CD4-positive, alpha-beta T cell treated with Interleukin-4 for 4 hours (primary cell): ENCODE measurements at places on chromosomes 6 and 20.

DNA sequence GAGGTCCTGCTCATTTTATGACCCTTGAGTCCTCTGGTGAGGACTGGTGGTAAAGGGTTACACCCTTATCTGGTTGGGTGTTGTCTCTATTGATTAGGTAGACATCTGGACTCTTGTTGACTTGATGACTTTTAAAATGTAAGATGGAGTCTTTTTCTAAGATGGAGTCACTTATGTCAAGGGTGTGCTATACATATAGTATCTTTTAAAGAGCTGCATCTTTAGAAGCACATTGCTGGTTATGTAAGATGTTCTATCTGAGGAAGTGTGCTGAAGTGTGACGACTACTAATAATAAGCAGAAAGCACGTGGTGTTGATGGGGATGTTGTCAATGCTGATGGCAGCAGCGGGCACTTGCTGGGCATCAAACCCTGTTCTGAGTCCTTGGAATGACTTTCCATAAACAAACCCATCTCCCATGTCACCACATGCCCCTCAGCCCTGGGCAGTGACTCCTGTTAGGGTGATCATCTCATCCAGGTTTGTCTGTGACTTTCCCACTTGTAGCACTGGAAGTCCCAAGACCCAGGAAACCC, 229.6 kb downstream of the EYA2 start:
- no peak for DNase-seq

DNA sequence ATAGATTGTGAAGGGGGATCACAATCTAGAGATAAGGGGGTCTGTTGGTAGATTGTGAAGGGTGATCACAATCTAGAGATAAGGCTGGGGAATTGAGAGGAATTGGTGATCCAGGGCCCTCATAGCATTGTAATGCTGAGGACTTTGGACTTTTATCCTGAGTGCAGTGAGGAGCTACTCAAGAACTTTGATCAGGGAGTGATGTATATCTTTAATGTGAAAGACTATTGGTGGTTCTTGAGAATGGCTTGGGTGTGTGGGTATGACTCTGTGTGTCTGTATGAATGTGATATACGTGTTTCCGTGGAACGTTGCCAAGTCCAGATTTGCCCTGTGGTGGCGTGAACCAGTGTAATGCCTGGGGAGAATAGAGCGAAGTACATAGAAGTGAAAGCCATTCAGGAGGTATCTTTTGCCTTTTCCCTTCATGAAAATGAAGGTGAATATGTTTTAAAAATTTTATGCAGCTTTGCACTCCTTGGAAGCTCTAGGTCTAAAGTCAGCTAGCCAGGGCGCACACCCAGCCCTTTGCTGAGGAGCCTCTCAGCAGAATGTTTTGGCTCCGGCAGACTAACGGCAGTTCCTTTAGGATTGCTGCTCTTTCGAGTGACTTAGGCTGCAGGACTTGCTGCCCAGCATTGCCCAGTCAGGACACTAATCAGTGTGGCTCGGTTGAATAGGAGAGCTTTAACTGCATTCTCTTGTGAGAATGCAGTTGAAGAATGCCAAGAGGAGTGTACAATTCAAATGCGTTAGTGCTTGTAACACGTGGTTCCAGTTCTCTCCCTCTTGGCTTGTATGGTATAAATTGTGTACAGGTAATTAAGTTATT, 3.5 kb downstream of the ZFAND3 start:
- peak; percentile 23 for DNase-seq

DNA sequence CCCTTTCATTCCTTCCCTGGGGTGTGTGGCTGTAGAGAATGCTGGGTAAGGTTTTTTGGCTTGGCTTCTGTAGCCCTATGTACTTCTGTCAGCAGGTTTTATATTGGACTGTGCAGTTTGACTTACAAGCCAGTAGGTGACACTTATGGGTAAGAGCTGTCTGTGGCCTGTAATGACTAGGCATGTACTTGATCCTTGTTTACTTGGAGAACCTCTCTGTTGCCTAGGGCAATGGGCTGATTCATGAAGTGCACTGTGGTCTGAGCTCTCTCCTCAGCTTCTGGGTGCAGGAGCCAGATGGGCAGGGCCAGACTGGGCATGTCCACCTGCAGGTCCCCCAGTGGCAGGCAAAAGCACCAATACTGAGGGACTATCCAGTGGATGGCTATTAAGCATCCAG, 544.6 kb downstream of the ADGRB3 start:
- DNase-seq, result no peak

DNA sequence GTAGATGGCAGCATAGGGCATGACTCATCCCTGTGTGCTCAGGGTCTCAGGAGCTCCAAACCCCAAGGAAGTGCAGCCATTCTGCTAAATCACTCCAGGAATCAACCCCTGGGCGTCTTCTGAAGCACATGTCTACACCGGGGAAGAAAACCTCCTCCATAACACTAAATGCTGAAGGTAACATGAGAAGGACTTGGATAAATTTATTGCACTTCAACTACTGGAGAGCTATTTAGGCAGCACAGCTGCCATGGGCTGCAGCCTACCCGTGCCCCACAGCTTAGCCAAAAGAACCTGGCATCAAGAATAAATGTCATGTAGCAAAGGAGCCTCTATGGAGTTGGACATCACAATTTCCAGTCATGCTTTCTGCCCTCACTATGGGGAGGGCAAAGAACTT, 152.4 kb upstream of the PROKR2 start:
- DNase-seq, result no peak

- DNase-seq, result no peak
Observed at GRCh38 chr6:167345960-167346359, 21.1 kb downstream of the TTLL2 start.

DNA sequence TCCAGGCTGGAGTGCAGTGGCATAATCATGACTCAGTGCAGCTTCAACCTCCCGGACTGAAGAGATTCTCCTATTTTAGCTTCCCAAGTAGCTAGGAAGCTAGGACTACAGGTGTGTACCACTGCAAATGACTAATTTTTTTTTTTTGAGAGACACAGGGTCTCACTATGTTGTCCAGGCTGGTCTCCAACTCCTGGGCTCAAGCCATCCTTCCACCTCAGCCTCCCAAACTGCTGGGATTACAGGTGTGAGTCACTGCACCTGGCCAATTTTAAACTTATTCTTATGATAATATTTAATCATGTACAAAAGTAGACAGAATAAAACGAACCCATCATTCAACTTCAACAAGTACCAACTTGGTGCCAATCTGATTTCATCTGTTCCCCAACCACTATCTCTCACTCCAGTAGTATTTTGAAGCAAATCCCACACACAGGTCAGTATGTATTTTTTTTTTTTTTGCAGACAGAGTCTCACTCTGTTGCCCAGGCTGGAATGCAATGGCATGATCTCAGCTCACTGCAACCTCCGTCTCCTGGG, 32.5 kb downstream of the BCL2L1 start:
- DNase-seq, result no peak

- DNase-seq, result no peak
Observed at GRCh38 chr6:102759415-102759814, 1365.9 kb downstream of the GRIK2 start.

DNA sequence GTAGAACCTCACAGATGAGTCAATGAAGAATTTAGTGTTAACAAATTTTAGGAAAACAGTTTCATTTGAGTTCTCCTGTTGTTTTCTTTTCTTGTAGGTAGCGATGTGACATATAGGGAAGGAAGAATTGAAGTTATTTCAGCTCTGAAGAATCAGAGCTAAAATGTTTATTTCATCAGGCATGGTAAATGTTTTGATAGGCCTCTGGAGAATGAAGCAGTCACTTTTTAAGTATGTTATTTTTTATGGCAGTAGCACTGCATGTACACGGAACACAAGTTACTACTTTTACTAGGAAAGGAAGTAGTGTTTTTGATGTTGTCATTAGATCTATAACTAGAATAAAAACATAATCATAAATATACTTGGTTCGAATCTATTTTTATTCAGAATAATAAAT, 1357.3 kb upstream of the CITED2 start:
- DNase-seq, result no peak

DNA sequence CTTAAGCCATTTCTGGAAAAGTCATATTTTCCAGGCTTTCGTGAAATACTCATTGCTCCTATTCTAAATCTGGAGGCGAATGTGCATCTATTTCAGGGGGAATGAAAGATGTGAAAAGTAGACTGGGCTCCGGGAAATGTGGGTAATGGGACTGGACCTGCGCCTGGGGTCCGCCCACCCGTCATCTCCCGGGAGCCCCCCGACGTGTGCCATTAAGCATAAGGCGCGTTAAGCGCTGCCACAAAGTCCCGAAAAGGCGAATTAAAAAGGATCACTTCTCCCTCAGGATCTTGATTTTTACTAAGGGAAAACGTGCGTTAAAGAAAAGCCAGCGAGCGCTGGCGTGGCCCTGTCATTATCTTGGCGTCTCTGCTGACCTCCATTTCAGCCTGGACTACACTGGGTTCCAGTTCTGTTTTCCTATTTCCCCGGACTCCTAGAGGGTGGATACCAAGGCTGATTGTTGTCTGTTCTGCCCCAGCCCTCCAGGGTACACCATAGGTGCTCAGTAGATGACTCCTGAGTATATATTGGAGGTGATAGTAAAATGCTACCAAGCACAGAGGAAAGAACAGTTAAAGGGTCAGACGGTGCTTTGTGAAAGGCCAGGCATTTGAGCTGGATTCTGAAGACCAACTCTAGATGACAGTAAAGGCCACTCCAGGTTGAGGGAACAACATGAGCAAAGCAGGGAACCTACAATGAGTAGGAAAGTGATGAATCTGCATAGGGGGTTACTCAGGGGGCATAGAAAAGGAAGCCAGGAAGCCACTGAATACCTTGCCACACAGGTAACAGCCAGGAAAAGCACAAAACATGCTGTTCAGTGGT, 89.2 kb upstream of the ARID1B start:
- no peak for DNase-seq

- DNase-seq, result no peak
Observed at GRCh38 chr6:110643175-110643574, 166.8 kb upstream of the SLC22A16 start.

DNA sequence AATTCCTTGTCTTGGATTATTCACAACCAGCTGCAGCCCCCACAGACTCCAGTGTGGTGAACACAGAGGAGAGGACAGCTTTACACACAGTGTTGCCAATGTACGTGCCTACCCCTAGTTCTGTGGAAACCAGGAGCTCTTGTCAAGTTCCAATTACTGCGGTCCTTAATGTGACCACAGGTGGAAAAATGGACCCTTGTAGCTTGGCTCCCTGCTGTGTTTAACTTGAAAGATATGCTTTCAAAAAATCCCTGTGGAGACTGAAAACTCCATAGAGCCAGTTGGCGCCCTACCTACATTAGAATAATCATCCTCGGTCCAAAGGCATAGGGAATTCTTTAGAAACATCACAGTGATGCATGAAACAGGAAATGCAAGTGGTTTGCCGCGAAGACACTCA, 118.3 kb upstream of the SLC22A23 start:
- DNase-seq, result no peak

DNA sequence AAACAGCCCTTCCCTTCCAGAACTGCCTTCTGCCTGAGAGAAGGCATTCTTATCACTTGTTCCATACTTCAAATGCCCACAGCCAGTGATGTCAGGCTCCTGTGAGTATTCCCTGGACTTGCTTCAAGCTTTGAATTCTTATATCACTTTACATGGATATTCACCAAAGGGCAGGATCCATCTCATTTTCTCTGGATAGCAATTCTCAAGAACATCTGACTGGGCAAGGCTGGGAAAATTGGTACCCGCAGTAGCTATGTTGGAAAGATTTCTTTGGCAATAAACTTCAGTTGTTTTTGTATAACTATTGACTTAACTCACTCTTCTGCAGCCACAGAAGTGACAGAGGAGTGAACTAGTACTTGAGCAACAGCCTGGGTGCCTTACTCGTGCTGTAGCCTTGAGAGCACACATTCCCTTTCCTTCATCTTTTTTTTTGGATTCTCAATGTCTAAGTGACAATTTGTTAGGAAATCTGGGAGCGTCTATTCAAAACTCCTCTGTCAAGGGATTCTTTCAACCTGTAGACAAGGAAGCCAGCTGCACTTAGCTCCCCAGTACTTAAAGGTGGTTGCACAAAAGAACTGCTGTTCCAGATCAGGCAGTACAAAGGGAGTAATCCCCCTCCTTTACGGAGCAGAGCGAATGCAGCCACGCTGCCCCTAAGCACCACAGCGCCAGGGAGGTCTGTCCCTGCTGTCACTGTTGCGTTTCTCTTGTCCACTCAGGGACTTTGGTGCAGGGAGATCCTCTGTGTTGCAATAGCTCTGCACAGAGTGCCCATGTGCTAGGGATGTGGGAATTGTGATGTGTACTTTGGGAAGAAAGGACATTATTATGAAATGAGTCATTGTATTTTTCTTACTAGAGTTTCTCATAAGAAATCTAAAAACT, 69.6 kb downstream of the JAG1 start:
- DNase-seq, result no peak

GRCh38 chr20:16229813-16230212, 343.4 kb downstream of the KIF16B start:
- no peak for DNase-seq

DNA sequence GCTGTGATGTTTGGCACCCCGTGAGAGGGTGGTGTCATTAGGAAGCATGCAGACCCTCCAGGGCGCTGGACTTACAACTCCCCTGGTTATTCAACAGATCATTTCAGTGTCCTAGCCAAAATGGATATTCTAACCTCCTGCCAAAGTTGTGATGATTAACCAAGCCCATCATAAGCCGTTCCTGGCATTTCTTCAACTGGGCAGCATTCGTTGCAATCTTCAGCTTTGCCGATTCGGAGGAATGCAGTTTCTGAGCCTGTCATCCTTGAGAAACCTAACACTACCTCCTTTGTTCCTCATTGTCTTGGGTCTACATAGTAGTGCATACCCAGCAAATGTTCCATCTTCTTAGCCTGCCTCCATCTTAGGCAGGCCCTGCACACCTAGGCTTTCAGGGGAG, 79.2 kb upstream of the MAP3K4 start:
- no peak for DNase-seq

DNA sequence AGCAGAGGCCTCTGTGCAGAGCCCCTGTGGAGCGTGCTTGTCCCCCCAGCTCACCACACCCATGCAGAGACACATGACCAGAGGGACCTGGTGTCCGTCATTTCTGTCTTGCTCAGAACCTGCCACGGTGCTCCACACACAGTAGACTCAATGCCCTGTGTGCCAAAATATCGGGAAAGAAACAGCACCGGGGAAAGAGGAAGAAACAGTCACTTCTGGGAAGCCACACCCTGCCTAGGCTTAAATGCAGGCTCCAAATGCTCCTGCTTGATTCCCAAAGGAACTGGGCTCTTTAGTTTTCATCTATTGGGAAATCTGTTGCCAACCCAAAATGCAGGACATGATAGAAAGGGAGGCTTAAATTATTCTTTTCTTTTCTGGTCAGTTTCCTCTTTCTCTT, 503.9 kb downstream of the CD83 start:
- DNase-seq, result no peak

- no peak for DNase-seq
Observed at GRCh38 chr20:40196846-40197436, 492.1 kb downstream of the MAFB start.

GRCh38 chr6:150070236-150070818, 1.4 kb upstream of the ULBP3 start:
- no peak for DNase-seq

- no peak for DNase-seq
Observed at GRCh38 chr6:101703311-101703710, 309.8 kb downstream of the GRIK2 start.

- DNase-seq, result no peak
Observed at GRCh38 chr6:104521176-104521575, 338.5 kb downstream of the HACE1 start.
